ENCODE measurements at places on chromosomes 7 and 10.

DNA sequence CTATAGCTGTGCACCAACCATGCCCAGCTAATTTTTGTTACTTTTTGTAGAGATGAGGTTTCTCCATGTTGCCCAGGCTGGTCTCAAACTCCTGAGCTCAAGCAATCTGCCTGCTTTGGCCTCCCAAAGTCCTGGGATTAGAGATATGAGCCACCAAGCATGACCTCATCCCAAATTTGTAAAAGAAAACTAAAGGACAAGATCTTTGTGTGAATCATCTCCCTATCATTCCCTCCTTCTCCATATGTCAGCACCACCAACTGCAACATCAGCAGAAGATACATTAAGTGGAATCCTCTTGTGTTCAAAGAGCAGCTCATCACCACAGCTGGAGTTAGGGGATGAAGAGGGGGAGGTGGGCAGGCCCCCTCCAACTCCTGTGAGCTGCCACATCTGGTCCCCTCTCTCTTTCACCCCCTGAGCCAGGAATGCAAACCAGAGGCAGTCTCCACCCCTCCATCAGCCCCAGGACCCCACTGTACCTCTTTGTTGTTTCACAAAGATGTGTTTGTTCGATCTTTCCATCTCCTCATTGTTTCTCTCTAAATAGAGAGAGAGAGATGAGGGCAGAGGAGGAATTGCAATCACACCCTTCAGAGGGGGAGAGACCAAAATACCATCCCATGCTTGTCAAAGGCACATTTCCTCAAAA, 47.3 kb upstream of the PIP4K2A start:
- no peak for DNase-seq

DNA sequence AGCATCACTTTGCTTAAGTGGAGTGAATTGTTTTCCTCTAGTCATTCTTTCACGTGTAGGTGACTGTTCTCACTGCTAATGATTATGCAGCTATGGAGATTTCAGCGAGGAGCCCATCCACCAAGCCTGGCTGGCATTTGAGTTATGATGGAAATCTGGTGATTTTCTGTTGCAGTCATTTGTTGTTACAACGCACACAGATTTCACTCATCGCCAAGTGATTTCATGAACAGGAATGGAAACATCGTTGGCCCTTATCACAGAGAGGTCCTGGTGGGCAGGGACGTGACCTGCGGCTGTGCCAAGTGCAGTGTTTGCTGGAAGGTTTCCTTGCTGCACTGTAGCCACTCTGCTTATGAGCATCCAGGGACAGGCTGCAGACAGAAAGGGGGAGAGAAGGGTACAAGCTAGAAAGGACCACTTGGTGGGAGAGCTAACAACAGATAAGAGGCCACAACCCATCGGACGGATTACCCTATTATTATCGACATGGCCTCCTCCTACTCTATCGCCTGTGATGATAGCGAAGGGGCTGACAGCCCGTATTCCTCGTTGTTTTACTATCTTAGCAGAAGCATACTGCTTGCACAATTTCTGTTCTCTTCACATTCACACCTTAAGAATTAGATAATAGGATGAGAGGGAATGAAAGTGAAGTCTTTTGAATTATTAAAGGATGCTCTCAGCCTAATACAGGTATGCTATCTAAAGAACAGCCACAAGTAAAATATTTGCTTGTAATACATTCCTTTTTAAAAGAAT, 99.0 kb upstream of the PITRM1 start:
- DNase-seq: no peak

- no peak for DNase-seq
These were observed at the start of gene PARD3 for GRCh38 chr10:34815185-34816084. PARD3 (minus strand) TSS chr10:34815296; CDS start chr10:34814995, 301 bp downstream.

GRCh38 chr7:7970531-7971307, 2.1 kb downstream of the GLCCI1 start:
- no peak for DNase-seq

DNA sequence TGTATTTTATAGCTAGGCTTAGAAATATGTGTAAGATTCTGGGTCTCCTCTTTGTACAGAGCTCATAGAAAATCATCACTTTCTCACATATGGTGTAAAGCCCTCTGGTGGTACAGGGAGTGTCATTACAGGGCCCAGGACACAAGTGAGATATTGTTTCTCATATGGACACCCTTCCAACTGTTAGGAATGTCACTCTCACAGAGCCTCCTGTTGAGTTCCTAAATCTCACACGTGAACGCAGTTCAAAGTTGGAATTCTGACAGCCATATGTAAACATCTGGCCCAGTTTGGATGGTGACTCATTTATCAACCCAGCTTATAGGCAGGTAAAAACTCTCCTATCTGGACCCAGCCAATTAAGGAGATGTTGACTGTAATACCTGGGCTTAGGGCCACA, 35.4 kb upstream of the ZNF107 start:
- DNase-seq: no peak

- DNase-seq: peak; percentile 30
These were observed 879 bp downstream of the NUDT5 start for GRCh38 chr10:12194752-12195271.

All from CD4-positive, alpha-beta T cell treated with Interleukin-1 beta for 1 hour (primary cell).